SJCRH30 (cell line): ENCODE measurements at places on chromosomes 4 and X. TPM values are rescaled to one million over a fixed set of nuclear protein-coding genes. Genes with fewer than 3 reads are reported as not detected.
A peak's percentile ranks its signal among the peaks of the same experiment; 100 is the strongest.

DNA sequence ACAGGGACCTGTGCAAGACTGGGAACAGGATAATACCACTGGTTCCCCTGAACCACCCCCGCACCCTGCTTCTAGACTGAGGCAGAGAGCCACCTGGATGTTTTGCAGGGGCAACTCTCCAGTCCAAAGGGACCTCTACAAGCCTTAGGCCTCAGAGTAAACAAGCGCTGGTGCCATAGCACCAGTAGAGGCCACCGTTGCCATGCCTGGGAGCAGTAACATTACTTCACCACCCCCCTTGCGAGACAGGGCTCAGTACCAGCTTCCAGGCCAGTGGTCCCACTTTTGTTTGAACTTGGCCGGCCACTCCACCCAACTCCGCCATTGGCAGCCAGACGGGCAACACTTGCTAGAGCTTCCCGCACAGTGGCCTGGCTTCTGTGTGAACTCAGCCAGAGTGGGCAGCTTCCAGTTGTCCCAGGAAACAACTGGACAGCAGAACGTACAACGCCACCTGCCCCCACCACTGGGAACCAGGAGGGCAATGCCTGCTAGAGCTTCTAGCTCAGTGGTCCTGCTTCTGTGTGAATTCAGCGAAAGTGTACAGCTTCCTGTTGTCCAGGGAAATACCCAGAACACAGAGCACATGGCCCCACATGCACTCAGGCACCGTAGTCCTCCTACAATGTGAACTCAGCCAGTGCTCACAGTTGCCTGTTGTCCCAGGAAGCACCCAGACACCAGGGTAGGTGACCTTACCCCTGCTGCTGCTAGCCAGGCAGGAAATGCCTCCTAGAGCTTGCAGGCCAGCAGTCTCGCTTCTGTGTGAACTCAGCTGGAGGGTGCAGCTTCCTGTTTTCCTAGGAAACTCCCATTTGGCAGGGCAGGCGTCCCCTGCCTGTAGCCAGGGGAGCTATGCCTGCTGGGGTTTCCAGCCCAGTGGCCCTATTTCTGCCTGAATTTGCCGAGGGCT lies 39.9 kb upstream of the PCDH19 start:
- peak; percentile 6 for DNase-seq
- no peaks in the 10 kb centered on the region for H3K4me1 ChIP-seq
- H3K36me3 ChIP-seq, result no peaks in the 10 kb centered on the region
- H3K4me3 ChIP-seq, result no peak overlapping the region
- no peaks in the 10 kb centered on the region for H3K27me3 ChIP-seq

GRCh38 chr4:38078590-38079421 lies 118.6 kb downstream of the PTTG2 start:
- H3K27ac ChIP-seq, result no peak overlapping the region
- H3K36me3 ChIP-seq, result 0 out of 2 replicates have a peak, but pooled peaks cover 2% of the 10 kb centered on the region
- H3K27me3 ChIP-seq, result no peaks in the 10 kb centered on the region
- DNase-seq, result no peak

DNA sequence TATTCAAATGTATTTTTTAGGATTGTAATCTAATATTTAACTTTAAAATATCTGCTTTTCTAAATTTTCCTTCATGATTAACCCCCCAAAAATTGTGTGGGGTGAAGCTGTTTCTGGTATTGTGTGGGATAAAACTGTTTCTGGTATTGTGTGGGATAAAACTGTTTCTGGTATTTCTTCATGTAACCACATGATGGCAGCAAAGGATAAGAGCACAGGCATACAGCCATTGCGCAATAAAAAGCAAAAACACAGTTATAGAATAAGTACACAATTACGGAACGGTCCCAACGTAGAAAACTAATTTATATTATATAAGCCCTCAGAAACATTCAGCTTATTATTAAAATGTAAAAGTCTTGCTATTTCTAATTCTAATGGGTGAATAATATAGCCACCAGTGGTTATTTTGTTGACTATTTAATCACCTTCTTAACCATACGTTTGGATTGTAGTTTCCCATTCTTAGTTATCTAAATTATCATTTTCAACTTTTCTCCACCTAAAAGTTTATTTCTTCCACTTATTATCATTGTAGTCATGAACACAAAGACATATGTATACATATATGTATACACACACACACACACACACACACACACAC lies 333.9 kb upstream of the FSTL5 start:
- H3K4me1 ChIP-seq, result no peaks in the 10 kb centered on the region
- DNase-seq, result peak; percentile 44
- H3K36me3 ChIP-seq, result no peaks in the 10 kb centered on the region

- no peak for DNase-seq
- no peaks in the 10 kb centered on the region for H3K27me3 ChIP-seq
- H3K4me1 ChIP-seq, result peaks cover 2% of the 10 kb centered on the region
Observed at GRCh38 chr4:115865736-115866135, 752.3 kb upstream of the NDST4 start.

DNA sequence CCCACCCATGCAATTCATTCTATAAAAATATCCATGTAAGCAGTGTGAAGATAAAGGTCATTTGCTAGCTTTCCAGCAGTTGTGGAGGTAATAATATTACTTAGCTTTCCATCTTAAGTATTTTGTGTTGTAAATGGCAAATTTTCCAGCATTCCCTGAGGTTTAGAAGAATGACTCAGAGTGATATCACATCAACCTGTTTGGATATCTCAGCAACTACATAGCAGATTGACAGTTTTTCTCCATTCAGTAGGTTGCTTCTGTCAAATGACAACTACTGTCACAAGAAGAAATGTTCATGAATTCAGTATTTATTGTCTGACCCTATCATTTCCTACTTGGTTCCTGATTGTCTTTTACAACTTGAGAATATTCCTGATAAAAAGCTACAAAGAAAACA lies 434.9 kb upstream of the GALNTL6 start:
- H3K36me3 ChIP-seq, result no peaks in the 10 kb centered on the region
- peaks cover 15% of the 10 kb centered on the region for H3K4me1 ChIP-seq
- H3K4me3 ChIP-seq, result no peak overlapping the region
- peak overlapping the region; percentile 45 for H3K27ac ChIP-seq

- no peak for DNase-seq
- no peak overlapping the region for H3K27ac ChIP-seq
- peaks cover 10% of the 10 kb centered on the region; the same call in 1 of the 2 replicates for H3K36me3 ChIP-seq
- H3K4me3 ChIP-seq, result no peak overlapping the region
- H3K4me1 ChIP-seq, result no peaks in the 10 kb centered on the region
- no peaks in the 10 kb centered on the region for H3K27me3 ChIP-seq
Observed at GRCh38 chr4:139441029-139441428, 12.9 kb upstream of the RAB33B start.

GRCh38 chrX:10016519-10017132 lies 49.5 kb downstream of the CLDN34 start:
- no peak for DNase-seq
- peak overlapping the region; percentile 66 for H3K27ac ChIP-seq
- peaks cover 11% of the 10 kb centered on the region; the same call in 1 of the 2 replicates for H3K4me1 ChIP-seq
- no peaks in the 10 kb centered on the region for H3K36me3 ChIP-seq
- H3K4me3 ChIP-seq, result peak overlapping the region; percentile 96

DNA sequence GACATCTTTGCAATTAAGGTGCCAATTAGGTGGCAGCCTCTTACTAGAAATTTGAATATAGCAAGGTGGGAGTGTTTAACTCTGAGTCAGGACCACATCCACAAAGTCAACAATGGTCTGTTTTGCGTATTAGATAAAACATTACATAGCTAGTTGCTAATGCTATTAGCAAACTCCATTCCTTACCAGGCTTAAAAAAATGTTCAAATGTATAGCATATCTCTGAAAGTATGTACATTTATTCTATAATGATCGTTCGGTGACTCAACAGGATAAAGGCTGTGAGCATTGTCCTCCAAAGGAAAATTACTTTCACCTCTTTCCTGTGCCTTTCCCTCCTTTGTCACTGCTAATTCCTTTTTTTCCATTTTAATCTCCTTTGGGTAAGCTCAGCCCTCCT lies 74.5 kb downstream of the SYTL5 start:
- no peak overlapping the region for H3K27ac ChIP-seq
- H3K4me3 ChIP-seq, result no peak overlapping the region
- no peak for DNase-seq
- no peaks in the 10 kb centered on the region for H3K27me3 ChIP-seq

GRCh38 chr4:70746179-70746839 lies 24.5 kb downstream of the RUFY3 start:
- peaks cover 11% of the 10 kb centered on the region; the same call in 1 of the 2 replicates for H3K36me3 ChIP-seq
- no peaks in the 10 kb centered on the region for H3K4me1 ChIP-seq
- no peaks in the 10 kb centered on the region for H3K27me3 ChIP-seq
- H3K4me3 ChIP-seq, result no peak overlapping the region

- H3K27me3 ChIP-seq, result no peaks in the 10 kb centered on the region
- H3K27ac ChIP-seq, result peak overlapping the region; percentile 48
Observed at GRCh38 chr4:1191621-1192020, 19.2 kb upstream of the SPON2 start.

DNA sequence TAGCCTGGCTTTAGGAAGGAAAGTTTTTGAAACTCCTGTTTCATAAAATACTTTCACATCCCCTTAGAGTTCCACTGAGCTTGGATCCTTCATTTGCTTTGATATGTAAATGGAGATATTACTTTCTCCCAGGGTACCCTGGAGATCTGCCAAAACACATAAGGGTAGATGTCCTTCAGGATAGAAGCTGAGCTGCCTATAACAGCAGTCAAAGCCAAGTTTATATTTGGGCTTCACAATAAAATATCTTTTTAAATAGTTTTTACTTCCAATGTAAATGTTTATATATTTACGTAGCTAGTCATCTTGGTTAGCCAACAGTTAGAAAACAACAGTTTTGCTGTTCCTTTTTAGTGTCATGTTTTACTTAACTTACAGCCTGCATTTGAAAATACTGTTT lies 742.3 kb upstream of the POU3F4 start:
- H3K27me3 ChIP-seq, result no peaks in the 10 kb centered on the region
- no peak overlapping the region for H3K4me3 ChIP-seq
- H3K4me1 ChIP-seq, result no peaks in the 10 kb centered on the region

- H3K4me3 ChIP-seq, result no peak overlapping the region
- no peak overlapping the region for H3K27ac ChIP-seq
- no peaks in the 10 kb centered on the region for H3K27me3 ChIP-seq
- no peak for DNase-seq
- H3K4me1 ChIP-seq, result peaks cover 12% of the 10 kb centered on the region
Observed at GRCh38 chr4:186778134-186778533, 54.5 kb upstream of the FAT1 start.

DNA sequence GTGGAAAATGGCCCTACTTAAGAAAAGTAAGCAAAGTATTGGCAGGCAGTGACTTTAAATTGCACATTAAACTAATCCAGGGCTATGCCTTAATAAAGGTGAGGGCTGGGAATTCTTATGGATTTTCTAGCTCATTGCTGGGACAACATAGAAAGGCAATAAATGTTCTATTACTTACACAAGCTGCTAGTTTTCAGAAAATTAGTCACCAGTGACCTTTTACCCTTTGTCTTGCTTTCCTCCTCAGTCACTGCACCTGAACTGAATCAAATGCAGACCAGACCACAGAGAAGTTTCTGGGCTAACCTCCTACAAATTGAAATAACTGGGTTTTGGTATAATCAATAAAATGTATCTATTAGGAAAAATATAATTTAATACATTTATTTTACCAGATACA lies 694.4 kb upstream of the FAM241A start:
- no peak overlapping the region for H3K4me3 ChIP-seq
- H3K4me1 ChIP-seq, result no peaks in the 10 kb centered on the region
- H3K36me3 ChIP-seq, result no peaks in the 10 kb centered on the region
- DNase-seq, result no peak
- no peaks in the 10 kb centered on the region for H3K27me3 ChIP-seq

DNA sequence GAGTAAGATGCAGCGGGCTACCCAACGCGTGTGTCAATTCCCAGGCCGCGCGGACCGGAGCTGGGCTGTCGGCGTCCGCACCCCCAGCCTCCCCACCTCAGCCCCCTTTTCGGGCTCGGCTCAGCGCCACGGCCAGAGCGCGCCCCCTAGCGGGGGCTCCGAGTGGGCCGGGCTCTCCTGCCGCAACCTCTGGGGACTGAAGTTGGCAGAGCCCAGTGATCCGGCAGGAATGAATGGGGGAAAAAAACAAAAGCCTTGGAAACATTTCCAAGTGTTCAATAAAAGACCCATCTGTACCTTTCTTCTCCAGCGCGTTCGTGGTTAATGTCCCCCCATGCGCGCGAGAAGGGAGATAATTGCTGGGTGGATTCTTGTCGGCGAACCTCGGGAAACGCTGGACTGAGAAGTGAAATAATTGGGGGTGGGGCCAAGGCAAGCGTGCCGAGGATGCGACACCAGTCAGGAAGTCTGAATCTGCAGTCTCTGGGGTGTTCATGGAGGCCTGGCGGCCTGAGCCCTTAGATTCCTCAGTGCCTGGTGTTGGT lies 5.2 kb upstream of the ARX start:
- DNase-seq, result peak; percentile 75
- H3K27ac ChIP-seq, result no peak overlapping the region
- H3K4me1 ChIP-seq, result 0 out of 2 replicates have a peak, but pooled peaks cover 7% of the 10 kb centered on the region

GRCh38 chr4:165872461-165873297 lies at the start of gene TLL1:
Gene TLL1, plus strand, starts transcription at chr4:165873237. Its CDS starts 668 bp downstream, at chr4:165873905.
- peak within 1 kb of the TSS; percentile 62 for H3K4me3 ChIP-seq
- peak within 1 kb of the TSS; percentile 16; the same call in 1 of the 2 replicates for H3K27ac ChIP-seq
- no peaks in the 10 kb centered on the region for H3K36me3 ChIP-seq
- H3K27me3 ChIP-seq, result no peaks in the 10 kb centered on the region

GRCh38 chr4:170750519-170750918 lies 660.8 kb upstream of the AADAT start:
- no peak overlapping the region for H3K4me3 ChIP-seq
- no peak overlapping the region for H3K27ac ChIP-seq
- no peaks in the 10 kb centered on the region for H3K4me1 ChIP-seq
- H3K36me3 ChIP-seq, result no peaks in the 10 kb centered on the region
- no peak for DNase-seq
- H3K27me3 ChIP-seq, result no peaks in the 10 kb centered on the region

DNA sequence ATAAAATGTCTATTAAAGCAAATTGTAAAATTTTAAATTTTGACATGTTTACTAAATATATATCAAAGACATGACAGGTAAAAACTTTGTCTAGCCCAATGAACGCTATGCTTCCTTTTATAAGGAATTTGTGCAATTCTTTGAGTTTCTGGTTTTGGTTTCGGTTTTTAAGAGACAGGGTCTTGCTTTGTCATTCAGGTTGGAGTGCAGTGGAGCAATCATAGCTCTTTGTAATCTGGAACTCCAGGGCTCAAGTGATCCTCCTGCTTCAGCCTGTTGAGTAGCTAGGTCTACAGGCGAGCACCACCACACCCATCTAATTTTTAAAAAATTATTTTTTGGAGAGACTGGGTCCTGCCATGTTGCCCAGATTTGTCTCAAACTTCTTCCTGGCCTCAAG lies 60.7 kb downstream of the BLTP1 start:
- no peaks in the 10 kb centered on the region for H3K4me1 ChIP-seq
- peaks cover 7% of the 10 kb centered on the region; the same call in 1 of the 2 replicates for H3K36me3 ChIP-seq
- H3K27ac ChIP-seq, result no peak overlapping the region
- no peak overlapping the region for H3K4me3 ChIP-seq
- no peaks in the 10 kb centered on the region for H3K27me3 ChIP-seq

- no peaks in the 10 kb centered on the region for H3K27me3 ChIP-seq
- no peak for DNase-seq
- no peak overlapping the region for H3K27ac ChIP-seq
- no peak overlapping the region for H3K4me3 ChIP-seq
- no peaks in the 10 kb centered on the region for H3K36me3 ChIP-seq
Observed at GRCh38 chr4:10160281-10160856, 43.8 kb upstream of the WDR1 start.

GRCh38 chr4:3345384-3345783 lies 52.6 kb downstream of the RGS12 start:
- peaks cover 2% of the 10 kb centered on the region; the same call in 1 of the 2 replicates for H3K36me3 ChIP-seq
- peaks cover 15% of the 10 kb centered on the region for H3K4me1 ChIP-seq
- no peaks in the 10 kb centered on the region for H3K27me3 ChIP-seq
- no peak for DNase-seq
- H3K4me3 ChIP-seq, result no peak overlapping the region

HDX gene
- total RNA-seq, result 15.9 and 19.9 TPM in 2 replicates

F11 gene
- 0.42 and 0.79 TPM in 2 replicates for total RNA-seq

BGN gene
- total RNA-seq, result 0.15 and 0.16 TPM in 2 replicates

RHOH gene
- not detected in 2 replicates for total RNA-seq

ZNF141 gene
- 11.8 and 17.4 TPM in 2 replicates for total RNA-seq

GRIA3 gene
- total RNA-seq, result not detected in 2 replicates

FSTL5 gene
- total RNA-seq, result 0.02 TPM in 1 of 2 replicates, not detected in the other
